ENCODE measurements at places on chromosomes 3 and 15.
A peak's percentile ranks its signal among the peaks of the same experiment; 100 is the strongest.

DNA sequence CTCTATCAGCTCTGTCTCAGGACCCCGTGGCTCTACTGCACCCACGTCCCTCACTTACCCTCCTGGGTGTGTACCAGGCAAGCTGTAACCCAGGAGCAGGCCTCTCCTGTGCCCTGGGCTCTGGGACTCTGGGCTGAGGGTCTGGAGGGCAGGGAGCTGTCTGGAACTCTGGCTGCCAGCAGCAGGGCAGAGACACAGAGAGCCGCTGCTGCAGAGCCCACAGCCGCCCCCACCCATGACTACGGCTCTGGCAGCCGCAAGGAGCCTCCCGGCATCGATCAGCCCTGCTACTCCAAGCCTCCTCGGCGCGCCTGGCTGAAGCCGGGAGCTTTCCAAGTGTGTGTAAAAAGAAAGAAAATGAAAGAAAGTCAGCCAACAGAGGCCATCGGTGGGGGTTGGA, 103.7 kb upstream of the ATP2B2 start:
- no peak for DNase-seq

DNA sequence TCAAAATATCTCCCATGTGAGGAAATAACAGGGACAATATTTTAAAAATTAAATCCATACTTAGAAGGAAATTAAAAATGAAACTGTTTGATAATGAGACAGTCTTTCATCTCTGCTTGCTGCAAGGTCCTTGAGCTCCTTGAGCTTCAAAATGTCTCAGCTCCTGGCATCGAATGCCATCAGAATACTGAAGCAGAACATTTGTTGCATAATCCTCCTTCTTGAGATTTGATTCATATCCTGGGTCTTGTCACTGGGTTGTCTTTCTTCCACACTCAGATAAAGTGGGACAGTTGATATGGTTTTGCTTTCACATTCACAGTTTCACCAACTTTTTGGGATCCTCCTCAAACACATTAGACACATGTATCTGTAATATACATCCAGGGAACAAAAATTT, 27.8 kb downstream of the COL8A1 start:
- no peak for DNase-seq

DNA sequence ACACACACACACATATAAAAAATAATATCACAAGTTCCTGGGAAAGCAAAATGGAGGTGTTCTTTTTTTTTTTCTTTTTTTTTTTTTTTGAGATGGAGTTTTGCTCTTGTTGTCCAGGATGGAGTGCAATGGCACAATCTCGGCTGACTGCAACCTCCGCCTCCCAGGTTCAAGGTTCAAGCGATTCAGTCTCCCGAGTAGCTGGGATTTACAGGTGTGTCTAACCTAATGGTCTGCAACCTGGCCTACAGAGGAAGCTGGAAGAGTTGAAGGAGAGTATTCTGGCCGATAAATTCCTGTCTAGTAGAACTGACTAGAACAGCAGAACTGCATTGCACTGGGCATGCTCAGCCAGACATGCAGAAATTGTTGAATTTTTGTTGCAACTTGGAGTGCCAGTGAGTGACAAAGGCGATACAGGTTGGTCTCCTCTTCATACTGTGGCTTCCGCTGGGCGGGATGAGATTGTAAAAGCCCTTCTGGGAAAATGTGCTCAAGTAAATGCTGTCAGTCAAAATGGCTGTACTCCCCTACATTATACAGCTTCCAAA, 22.4 kb upstream of the EIF4A2 start:
- DNase-seq: no peak

DNA sequence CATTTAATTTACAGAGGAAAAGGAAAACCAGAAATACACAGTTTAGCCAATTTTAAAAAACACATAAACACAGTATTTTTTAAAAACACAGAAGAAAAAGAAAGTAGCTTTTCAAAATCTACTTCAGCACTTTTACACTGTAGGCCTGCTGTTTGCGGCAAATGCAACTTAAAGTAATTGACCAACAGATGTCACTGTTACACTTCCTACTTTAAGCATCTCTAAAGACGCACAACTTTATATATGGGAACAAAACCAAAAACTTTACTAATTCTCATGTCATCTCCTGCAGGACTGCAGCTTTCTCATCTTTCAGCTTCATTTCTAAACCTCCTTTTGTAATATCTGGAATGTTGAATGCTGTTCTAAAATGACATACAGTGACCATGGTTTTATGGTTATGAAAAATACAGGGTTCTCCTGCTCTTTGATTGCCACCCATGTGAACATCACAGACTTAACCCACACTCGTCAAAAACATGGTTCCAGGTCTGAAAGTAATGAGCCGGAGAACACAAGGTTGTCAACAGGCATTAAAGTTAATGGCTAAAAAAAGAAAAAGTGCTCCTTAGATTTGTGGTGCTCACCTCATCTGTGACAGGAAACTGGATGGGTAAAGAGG, 107.9 kb downstream of the FMN1 start:
- DNase-seq: no peak

DNA sequence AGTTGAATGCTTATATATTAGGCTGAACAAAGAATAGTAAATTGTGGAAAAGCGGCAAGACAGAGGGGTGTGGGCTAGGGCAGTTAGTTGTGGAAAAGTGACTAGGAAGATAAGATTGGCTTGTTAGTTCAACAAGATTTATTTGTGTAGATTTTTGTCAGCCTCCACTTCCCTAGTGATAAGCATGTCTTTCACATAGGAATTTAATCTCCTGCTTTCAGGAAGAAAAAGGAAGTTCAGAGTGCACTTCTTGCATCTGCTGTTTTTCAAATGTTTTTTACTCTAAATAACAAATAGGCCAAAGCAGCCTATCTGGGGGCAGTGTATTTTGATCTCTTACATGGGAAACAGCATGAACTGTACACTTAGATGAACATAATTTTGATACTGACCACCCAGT, 919.9 kb downstream of the NAALADL2 start:
- no peak for DNase-seq

DNA sequence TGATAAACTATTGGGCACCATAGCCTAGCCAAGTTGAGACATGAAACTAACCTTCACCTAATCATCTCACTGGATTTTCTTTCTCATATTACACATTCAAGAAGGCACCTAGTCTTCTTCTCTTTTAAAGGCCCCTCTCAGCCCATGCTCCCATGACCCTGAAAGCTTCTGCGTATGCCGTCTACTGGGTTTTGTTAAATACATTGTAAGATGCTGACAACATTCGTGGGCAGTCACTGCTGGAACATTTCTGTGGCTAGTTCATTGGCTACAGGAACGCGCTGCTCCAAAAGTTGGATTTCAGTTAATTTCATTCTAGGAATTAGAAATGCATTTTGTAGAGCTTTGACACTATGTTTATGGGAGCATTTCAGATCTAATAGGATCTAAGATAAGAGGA, 52.3 kb upstream of the CHD2 start:
- DNase-seq: no peak

DNA sequence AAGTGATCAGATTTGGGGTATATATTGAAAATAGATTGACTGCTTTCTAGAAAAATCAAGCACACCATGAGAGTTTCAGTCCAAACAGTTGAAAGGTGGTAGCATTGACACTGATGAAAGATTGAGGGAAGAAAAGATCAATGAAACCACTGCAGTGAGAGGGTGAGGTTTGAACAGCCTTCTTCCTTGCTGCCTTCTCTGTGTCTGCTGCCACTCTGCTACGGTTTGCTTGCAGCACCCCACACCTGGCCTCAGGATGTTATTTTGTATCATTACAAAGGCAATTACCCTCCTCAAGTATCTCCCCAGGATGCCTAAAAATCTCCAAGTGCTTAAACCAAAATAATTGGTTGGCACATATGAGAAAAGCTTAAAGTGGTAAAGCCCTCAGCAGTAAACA, 683.6 kb upstream of the ARPP21 start:
- no peak for DNase-seq

DNA sequence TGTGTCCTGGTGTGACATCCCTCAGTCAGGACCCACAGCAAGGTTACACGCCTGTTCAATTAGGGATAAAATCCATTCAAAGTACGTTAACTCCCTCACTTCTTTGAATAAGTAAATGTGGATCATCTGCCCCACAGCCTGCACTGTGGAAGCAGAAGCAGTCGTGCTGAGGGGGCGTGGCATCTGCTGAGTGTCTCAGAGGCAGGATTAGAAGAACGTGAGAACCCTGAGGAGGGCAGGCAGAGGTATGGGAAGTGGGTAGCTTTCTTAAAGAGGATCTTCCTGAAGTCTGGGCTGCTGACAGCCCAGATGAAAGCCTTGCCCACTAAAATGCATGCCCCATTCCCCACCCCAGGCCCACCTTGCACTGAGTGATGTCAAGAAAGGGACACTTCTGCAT, 28.5 kb downstream of the CRABP1 start:
- DNase-seq: no peak

- DNase-seq: no peak
Measured at GRCh38 chr3:171435143-171435542, 25.1 kb downstream of the TNIK start.

- DNase-seq: no peak
Measured at GRCh38 chr3:128748557-128748956, 22.6 kb downstream of the RAB7A start.

- DNase-seq: no peak
Measured at GRCh38 chr3:12395349-12396012, 88.8 kb upstream of the TSEN2 start.

DNA sequence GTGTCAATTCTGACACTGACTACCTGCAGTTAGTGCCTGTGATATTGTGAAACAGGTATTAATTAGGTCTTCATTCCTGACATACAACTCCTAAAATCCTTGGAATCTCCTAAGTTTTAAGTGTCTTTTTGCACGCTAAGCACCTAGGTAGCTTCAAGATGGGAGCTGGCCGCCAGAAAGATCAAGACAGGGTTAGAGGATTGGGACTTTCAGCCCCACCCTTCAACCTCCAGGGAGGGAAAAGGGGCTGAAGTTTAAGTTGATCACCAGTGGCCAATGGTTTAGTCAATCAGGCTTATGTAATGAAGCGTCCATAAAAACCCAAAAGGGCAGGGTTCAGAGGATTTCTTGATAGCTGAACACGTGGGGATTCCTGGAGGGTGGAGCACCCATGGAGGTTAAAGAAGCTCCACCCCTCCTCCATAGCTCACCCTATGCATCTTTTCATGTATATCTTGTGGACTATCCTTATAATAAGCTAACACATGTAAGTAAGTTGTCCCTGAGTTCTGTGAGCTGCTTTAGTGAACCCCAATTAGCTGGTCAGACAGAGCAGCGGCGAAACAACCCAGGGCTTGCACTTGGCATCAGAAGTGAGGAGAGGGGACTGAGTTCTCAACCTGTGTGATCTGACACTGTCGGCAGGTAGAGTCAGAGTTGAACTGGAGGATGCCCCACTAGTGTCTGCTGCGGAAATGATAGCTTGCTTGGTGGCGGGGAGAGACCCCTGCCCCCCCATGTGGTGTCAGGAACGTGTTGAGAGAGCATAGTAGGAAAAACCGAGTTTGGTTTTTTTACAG, 12.8 kb upstream of the SRP14 start:
- no peak for DNase-seq

DNA sequence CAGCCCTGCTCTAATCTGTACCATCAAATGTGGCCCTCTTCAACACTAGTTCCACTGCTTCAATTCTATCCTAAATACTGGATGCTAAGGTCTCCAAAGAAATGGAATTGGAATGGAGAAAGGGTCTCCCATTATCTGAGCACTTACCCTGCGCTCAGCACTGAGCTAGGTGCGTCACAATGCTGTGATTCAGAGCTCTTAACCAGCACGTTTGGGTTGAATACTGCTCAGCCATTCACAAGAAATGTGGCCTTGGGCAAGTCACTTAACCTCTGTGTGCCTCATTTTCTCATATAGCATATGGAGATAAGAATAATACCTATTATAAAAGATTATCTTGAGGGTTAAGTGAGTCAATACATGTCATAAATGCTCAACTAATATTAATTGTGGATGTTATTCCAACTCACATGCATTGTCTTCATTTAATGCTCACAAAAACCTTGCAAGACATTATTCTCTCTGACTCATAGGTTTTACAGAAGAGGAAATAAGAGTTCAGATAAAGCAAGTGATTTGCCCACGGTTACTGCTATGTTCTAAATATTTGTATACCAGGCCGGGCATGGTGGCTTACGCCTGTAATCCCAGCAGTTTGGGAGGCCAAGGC, 27.4 kb upstream of the SRGAP3 start:
- no peak for DNase-seq

- no peak for DNase-seq
Measured at GRCh38 chr3:103389356-103389755, 954.5 kb downstream of the ZPLD1 start.

- no peak for DNase-seq
Measured at GRCh38 chr15:67134067-67134838, 68.9 kb downstream of the SMAD3 start.

- no peak for DNase-seq
Measured at GRCh38 chr3:141546081-141546480, 59.3 kb downstream of the RASA2 start.

- DNase-seq: peak; percentile 86
Measured at GRCh38 chr3:187743195-187744141, 1.8 kb downstream of the BCL6 start.
